ENCODE measurements at places on chromosomes 2 and 18. TPM values are rescaled to one million over a fixed set of nuclear protein-coding genes. Genes with fewer than 3 reads are reported as not detected.

- no peaks in the 10 kb centered on the region for H3K27me3 ChIP-seq
- no peaks in the 10 kb centered on the region for H3K36me3 ChIP-seq
- H3K4me1 ChIP-seq, result no peaks in the 10 kb centered on the region
- no peak overlapping the region for H3K4me3 ChIP-seq
- H3K27ac ChIP-seq, result no peak overlapping the region
- no peak for DNase-seq
Observed at GRCh38 chr2:83633423-83633822, 825.7 kb downstream of the SUCLG1 start.

- no peaks in the 10 kb centered on the region for H3K27me3 ChIP-seq
- H3K27ac ChIP-seq, result no peak overlapping the region
- no peaks in the 10 kb centered on the region for H3K36me3 ChIP-seq
Observed at GRCh38 chr2:109259671-109260070, 130.7 kb downstream of the SH3RF3 start.

- H3K27ac ChIP-seq, result peak overlapping the region; percentile 91
- peak overlapping the region; percentile 98 for H3K4me3 ChIP-seq
- H3K36me3 ChIP-seq, result peaks cover 6% of the 10 kb centered on the region
- H3K27me3 ChIP-seq, result no peaks in the 10 kb centered on the region
Observed at GRCh38 chr2:27428978-27429541, 629 bp downstream of the NRBP1 start.

DNA sequence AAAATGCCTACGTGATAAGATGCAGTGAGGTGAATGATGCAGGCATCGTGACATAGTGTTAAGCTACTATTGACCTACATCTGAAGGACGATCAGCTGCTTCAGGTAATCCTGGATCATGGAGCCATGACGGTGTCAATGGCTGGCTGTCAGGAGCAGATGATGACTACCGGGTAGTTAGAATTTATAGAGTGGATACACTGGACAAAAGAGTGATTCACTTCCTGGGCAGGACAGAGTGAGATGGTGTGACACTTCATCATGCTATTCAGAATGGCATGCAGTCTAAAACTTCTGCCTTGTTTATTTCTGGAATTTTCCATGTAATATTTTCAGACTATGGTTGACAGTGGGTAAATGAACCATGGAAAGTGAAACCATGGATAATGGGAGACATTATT is 29.5 kb downstream of the METTL8 start:
- no peaks in the 10 kb centered on the region for H3K27me3 ChIP-seq
- peaks cover 13% of the 10 kb centered on the region for H3K36me3 ChIP-seq
- no peak overlapping the region for H3K27ac ChIP-seq
- H3K4me1 ChIP-seq, result no peaks in the 10 kb centered on the region

- peaks cover 33% of the 10 kb centered on the region for H3K4me1 ChIP-seq
- H3K27ac ChIP-seq, result peak overlapping the region; percentile 27
- peaks cover 98% of the 10 kb centered on the region for H3K27me3 ChIP-seq
- peak overlapping the region; percentile 69 for H3K4me3 ChIP-seq
- H3K36me3 ChIP-seq, result no peaks in the 10 kb centered on the region
Observed at GRCh38 chr2:170819680-170820664, 3.3 kb downstream of the GAD1 start.

- H3K4me3 ChIP-seq, result no peak overlapping the region
- H3K4me1 ChIP-seq, result no peaks in the 10 kb centered on the region
- H3K27ac ChIP-seq, result no peak overlapping the region
- DNase-seq, result no peak
Observed at GRCh38 chr2:155308367-155309009, 610.0 kb downstream of the KCNJ3 start.

GRCh38 chr2:54691445-54692135 is 31.9 kb upstream of the EML6 start:
- H3K36me3 ChIP-seq, result no peaks in the 10 kb centered on the region
- no peak overlapping the region for H3K4me3 ChIP-seq
- H3K27ac ChIP-seq, result no peak overlapping the region

- no peak for DNase-seq
- no peak overlapping the region for H3K4me3 ChIP-seq
- H3K4me1 ChIP-seq, result no peaks in the 10 kb centered on the region
- no peaks in the 10 kb centered on the region for H3K36me3 ChIP-seq
Observed at GRCh38 chr2:131827481-131828163, 299.9 kb downstream of the CCDC74A start.

DNA sequence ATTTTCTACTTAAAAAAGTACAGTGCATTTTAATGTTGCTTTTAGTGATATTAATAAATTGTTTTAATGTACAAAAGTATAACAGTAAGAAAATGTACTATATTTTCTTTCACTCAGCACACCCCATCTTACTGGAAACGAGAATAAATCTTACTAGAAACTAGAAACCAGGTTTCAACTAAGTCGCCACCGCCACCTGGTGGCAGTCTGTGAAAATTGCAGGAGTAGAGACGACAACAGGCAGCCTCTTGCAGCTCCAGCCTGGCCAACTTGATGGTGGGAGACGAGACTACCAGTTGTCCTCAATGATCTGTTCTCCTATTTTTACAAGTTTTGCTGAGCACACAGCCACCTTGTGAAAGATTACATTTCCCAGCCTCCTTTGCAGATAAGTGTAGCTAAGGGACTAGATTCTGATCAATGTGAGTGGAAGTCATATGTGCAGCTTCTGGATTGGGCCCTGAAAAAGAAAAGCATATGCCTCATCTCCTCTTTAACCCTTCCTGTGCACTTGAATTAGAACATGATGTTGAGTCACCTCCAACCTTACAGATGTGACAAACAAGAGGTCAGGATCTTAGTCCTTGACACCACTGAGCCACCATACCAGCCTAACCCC is 8.7 kb downstream of the OTOF start:
- no peak for DNase-seq
- H3K27me3 ChIP-seq, result no peaks in the 10 kb centered on the region
- H3K36me3 ChIP-seq, result no peaks in the 10 kb centered on the region

Gene LDLRAD4
- total RNA-seq, result 0.88 TPM

Gene PRSS56
- total RNA-seq, result not detected

Gene ZNF385B
- 1.1 TPM for total RNA-seq

Gene AKAIN1
- total RNA-seq, result 1.1 TPM

Gene KIDINS220
- total RNA-seq, result 73.1 TPM

Gene DYNAP
- not detected for total RNA-seq
